ENCODE measurements at places on chromosomes 7 and 10.

DNA sequence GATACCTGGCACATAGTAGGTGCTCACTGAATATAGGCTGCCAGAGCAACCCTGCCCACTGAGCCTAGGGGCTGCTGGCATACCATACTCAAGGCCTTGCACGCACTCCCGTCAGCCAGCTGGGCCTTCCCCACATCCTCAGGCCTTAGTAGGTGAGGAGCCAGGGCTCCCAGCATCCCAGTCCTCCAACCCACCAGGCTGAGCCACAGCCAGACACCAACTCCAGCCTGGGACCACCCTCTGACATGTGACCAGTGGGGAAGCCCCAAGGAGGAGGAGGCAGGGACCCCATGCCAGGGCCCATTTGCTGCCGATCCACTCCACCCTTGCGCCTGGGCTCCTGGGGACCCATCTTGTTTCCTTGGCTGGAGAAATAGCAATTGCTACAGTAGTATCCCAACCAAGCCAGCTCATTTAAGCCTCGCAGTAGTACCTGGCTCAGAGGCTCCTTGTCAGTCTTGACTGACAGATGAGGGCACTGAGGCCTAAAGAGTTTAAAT lies 11.4 kb downstream of the SLIT1 start:
- H3K36me3 ChIP-seq: no peaks in the 10 kb centered on the region
- H3K4me3 ChIP-seq: no peak overlapping the region
- peaks cover 8% of the 10 kb centered on the region for H3K27me3 ChIP-seq
- H3K4me1 ChIP-seq: peaks cover 4% of the 10 kb centered on the region
- H3K27ac ChIP-seq: no peak overlapping the region
- DNase-seq: no peak

DNA sequence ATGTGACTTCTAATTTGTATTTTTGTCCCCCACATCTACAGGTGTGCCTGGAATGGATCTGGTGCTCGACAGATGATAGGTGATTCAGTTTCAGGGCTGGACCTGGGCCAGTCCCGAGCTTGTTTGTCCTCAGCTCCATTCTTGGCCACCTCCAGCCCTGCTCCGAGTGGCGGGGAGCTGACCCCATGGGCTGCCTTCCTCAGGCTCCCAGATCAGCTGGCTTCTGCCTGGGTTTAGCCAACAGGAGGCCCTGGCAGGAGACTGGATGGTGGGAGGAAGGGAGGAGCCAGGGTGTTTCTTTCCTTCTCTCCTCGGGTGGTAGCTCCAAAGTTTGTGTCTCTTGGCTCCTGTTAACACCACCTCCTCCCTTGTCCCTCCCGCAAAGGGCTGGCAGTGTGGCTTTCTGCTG lies 75.2 kb downstream of the CDH23 start:
- H3K4me1 ChIP-seq: peaks cover 23% of the 10 kb centered on the region
- H3K27me3 ChIP-seq: peaks cover 2% of the 10 kb centered on the region
- no peak overlapping the region for H3K4me3 ChIP-seq

DNA sequence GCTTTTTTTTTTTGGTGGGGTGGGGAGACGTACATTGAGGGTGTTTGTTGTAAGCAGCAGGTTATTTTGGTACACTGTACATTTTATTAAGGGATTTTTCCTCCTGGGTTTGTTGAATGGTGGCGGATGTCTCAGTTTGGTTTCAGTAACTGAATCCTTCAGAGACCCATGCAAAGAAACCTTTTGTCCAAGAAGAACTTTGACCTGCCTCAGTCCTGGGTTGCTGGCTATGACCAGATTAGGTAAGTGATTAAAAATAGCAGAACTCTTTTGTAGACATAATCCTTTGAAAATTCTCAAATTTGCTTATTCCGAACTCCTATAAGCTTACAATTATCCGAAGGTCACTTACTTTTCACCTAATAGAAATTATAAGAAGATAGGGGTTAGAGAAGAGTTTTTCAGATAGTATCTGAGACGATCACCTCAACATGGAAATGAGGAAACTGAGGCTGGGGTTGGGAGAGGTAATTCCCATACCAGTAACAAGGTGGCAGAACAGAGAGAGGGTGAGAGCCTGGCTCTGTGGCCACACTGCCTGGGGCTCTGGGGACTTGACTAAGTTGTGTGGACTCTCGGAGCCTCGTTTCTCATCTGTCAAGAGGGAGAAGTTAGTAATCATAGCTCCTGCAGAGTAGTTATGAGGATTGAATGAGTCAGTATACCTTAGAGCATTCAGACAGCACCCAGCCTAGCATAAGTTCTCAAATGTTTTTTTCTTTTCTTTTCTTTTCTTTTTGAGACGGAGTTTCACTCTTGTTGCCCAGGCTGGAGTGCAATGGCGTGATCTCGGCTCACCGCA lies 87.4 kb downstream of the CCNY start:
- peaks cover 22% of the 10 kb centered on the region for H3K27me3 ChIP-seq
- peaks cover 70% of the 10 kb centered on the region for H3K4me1 ChIP-seq
- DNase-seq: no peak
- H3K27ac ChIP-seq: peak overlapping the region; percentile 28

- no peaks in the 10 kb centered on the region for H3K4me1 ChIP-seq
- H3K36me3 ChIP-seq: no peaks in the 10 kb centered on the region
- peaks cover 2% of the 10 kb centered on the region for H3K27me3 ChIP-seq
- no peak for DNase-seq
Observed at GRCh38 chr10:121527690-121528089, 70.6 kb downstream of the FGFR2 start.

GRCh38 chr7:138755842-138756590 lies 41.8 kb upstream of the TMEM213 start:
- peaks cover 2% of the 10 kb centered on the region for H3K27me3 ChIP-seq
- H3K4me3 ChIP-seq: no peak overlapping the region
- no peak for DNase-seq
- H3K27ac ChIP-seq: no peak overlapping the region
- no peaks in the 10 kb centered on the region for H3K36me3 ChIP-seq
- no peaks in the 10 kb centered on the region for H3K4me1 ChIP-seq

GRCh38 chr10:5198386-5198785 lies 1.7 kb downstream of the AKR1C4 start:
- no peak for DNase-seq
- H3K4me1 ChIP-seq: no peaks in the 10 kb centered on the region
- no peak overlapping the region for H3K4me3 ChIP-seq
- H3K36me3 ChIP-seq: no peaks in the 10 kb centered on the region
- H3K27me3 ChIP-seq: no peaks in the 10 kb centered on the region

- peaks cover 32% of the 10 kb centered on the region for H3K4me1 ChIP-seq
- H3K36me3 ChIP-seq: peaks cover 4% of the 10 kb centered on the region
- peaks cover 2% of the 10 kb centered on the region for H3K27me3 ChIP-seq
- no peak for DNase-seq
- peak overlapping the region; percentile 65 for H3K27ac ChIP-seq
- H3K4me3 ChIP-seq: no peak overlapping the region
Observed at GRCh38 chr7:105003275-105003674, 10.7 kb upstream of the KMT2E start.

- no peak overlapping the region for H3K27ac ChIP-seq
- H3K4me3 ChIP-seq: no peak overlapping the region
- H3K27me3 ChIP-seq: peaks cover 16% of the 10 kb centered on the region
- no peak for DNase-seq
Observed at GRCh38 chr10:79106256-79107050, 37.7 kb downstream of the ZMIZ1 start.

- no peaks in the 10 kb centered on the region for H3K27me3 ChIP-seq
- no peaks in the 10 kb centered on the region for H3K4me1 ChIP-seq
- no peak for DNase-seq
- H3K36me3 ChIP-seq: no peaks in the 10 kb centered on the region
Observed at GRCh38 chr10:63554657-63555056, 33.5 kb downstream of the REEP3 start.

GRCh38 chr10:103666087-103666761 lies 172.7 kb downstream of the NEURL1 start:
- peak overlapping the region; percentile 40 for H3K4me3 ChIP-seq
- H3K36me3 ChIP-seq: peaks cover 26% of the 10 kb centered on the region
- H3K27ac ChIP-seq: no peak overlapping the region
- no peaks in the 10 kb centered on the region for H3K4me1 ChIP-seq

DNA sequence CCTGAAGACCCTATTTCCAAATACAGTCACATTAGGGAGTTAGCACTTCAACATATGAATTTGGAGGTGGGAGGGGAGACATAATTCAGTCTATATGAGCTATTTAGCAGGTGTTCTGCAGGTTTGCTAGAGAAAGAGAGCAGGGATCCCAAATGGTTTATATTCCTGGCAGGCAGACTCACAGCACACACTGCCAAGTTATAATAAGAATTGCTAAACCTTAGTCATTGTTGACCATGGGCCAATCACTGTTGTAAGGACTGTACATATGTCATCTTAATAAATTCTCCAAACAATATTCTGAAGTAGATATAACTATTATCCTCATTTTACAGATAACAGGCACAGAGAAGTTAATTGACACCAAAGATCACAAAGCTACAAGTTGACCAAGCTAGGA lies 1.5 kb upstream of the CCDC3 start:
- DNase-seq: no peak
- H3K36me3 ChIP-seq: peaks cover 5% of the 10 kb centered on the region

GRCh38 chr7:122695816-122696215 lies 3.1 kb downstream of the RNF133 start:
- H3K4me3 ChIP-seq: no peak overlapping the region
- no peak overlapping the region for H3K27ac ChIP-seq
- H3K4me1 ChIP-seq: peaks cover 3% of the 10 kb centered on the region
- peaks cover 7% of the 10 kb centered on the region for H3K36me3 ChIP-seq
- peaks cover 4% of the 10 kb centered on the region for H3K27me3 ChIP-seq

DNA sequence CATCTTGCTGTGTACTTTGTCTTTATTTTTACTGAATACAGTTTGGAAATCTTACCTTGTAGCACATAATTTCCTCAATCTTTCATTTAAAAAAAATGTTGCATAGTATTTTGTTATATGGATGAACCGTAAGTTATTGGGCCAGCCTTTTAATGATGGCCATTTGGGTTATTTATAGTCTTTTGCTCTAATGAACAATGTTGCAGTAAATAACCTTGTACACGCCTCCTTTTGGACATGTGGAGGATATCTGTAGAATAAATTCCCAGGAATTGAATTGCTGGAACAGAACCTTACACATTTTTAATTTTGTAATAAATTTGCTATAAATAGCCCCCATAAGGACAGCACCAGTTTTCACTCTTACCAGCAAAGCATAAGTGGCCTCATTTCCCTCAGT lies 12.7 kb upstream of the PRF1 start:
- peaks cover 4% of the 10 kb centered on the region for H3K4me1 ChIP-seq
- peaks cover under 1% of the 10 kb centered on the region for H3K36me3 ChIP-seq
- H3K27me3 ChIP-seq: peaks cover 2% of the 10 kb centered on the region
- H3K27ac ChIP-seq: no peak overlapping the region

- no peaks in the 10 kb centered on the region for H3K27me3 ChIP-seq
- H3K27ac ChIP-seq: no peak overlapping the region
- no peaks in the 10 kb centered on the region for H3K36me3 ChIP-seq
- no peaks in the 10 kb centered on the region for H3K4me1 ChIP-seq
- no peak for DNase-seq
Observed at GRCh38 chr7:17275749-17276671, 22.4 kb upstream of the AHR start.

GRCh38 chr7:95101422-95101821 lies 194.0 kb downstream of the PPP1R9A start:
- H3K36me3 ChIP-seq: no peaks in the 10 kb centered on the region
- no peak for DNase-seq
- H3K4me1 ChIP-seq: peaks cover 12% of the 10 kb centered on the region
- H3K27me3 ChIP-seq: peaks cover 5% of the 10 kb centered on the region
- no peak overlapping the region for H3K27ac ChIP-seq
- H3K4me3 ChIP-seq: no peak overlapping the region

DNA sequence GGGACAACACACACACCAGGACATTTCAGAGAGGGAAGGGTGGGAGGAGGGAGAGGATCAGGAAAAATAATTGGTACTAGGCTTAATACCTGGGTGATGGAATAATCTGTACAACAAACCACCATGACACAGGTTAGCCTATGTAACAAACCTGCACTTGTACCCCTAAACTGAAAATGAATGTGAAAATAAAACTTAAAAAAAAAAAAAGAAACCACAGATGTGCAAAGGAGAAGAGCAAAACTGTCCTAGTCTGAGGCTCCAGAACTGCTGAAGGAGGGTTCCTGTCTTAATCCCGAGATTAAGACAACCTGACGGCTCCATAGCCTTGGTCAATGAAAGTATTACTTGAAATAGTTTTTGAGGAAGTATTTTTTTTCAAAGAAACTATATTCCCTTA lies 423.0 kb downstream of the NEBL start:
- no peak overlapping the region for H3K4me3 ChIP-seq
- no peaks in the 10 kb centered on the region for H3K27me3 ChIP-seq
- no peak overlapping the region for H3K27ac ChIP-seq
- no peak for DNase-seq
- H3K4me1 ChIP-seq: no peaks in the 10 kb centered on the region

DNA sequence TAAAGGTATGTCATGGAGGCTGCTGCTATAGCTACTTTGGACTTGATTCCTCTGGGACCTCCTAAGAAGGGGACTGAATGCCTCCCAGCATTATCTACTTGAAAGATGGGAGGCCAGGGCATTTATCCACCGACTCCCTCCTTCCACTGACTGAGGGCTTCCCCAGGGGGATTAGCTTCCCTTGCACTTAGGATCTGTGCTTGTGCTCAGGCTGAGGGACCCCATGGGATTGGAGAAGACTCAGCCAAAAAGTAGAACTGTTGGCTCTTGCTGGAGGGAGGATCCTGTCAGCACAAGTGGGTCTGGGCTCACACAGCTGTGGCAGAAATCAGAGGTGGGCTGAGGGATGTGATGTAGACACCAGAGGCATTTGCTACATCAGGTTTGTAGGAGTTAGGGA lies 81.5 kb upstream of the SYPL1 start:
- H3K4me1 ChIP-seq: peaks cover 48% of the 10 kb centered on the region
- H3K36me3 ChIP-seq: peaks cover 8% of the 10 kb centered on the region

- H3K4me3 ChIP-seq: no peak overlapping the region
- peaks cover 2% of the 10 kb centered on the region for H3K4me1 ChIP-seq
- no peaks in the 10 kb centered on the region for H3K27me3 ChIP-seq
- no peak overlapping the region for H3K27ac ChIP-seq
Observed at GRCh38 chr7:135673360-135673706, 11.0 kb downstream of the STMP1 start.

All from endothelial cell (in vitro differentiated cells).